ENCODE measurements at places on chromosomes 4 and X.
A peak's percentile ranks its signal among the peaks of the same experiment; 100 is the strongest.

- no peak for DNase-seq
Measured at GRCh38 chrX:2242326-2242725, 258.4 kb downstream of the DHRSX start.

DNA sequence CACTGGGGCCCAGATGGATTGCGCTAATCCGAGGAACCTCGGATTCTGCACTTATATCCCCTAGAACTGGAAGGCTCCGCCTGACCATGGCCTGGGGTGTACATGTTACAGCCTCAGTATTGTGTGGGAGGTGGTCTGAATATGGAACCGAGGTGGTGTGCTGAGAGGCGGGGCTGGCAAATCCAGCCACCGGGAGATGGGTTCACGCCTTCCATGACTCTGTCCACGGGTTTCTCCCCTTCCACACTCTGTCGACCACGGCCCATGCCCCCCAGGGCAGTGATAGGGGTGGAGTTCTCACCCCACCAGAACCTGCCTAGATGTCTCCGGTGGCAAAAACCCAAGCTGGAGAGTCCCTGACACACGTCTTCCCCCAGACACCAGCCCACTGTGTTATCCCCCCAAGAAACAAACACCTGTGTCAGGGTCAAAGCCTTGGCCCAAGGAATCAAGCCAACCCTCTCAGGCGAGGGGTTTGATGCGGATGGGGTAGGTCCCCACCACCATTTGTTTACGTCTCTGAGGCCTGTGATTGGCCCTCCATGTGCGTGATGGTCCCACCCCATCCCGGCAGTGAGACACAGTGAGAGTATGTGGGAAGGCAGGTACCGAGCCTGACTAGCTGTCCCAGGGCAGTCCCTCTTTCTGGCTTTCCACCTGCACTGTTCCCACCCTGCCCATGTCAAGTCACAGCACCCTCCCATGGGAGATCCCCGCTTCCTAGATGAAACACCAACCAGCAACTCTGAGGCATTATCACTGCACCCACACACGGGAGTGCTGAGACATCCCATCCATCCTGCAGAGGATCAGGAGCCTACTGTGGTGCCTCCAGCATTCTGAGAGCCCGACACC lies 6.6 kb upstream of the LOC101059915 start:
- DNase-seq = no peak

DNA sequence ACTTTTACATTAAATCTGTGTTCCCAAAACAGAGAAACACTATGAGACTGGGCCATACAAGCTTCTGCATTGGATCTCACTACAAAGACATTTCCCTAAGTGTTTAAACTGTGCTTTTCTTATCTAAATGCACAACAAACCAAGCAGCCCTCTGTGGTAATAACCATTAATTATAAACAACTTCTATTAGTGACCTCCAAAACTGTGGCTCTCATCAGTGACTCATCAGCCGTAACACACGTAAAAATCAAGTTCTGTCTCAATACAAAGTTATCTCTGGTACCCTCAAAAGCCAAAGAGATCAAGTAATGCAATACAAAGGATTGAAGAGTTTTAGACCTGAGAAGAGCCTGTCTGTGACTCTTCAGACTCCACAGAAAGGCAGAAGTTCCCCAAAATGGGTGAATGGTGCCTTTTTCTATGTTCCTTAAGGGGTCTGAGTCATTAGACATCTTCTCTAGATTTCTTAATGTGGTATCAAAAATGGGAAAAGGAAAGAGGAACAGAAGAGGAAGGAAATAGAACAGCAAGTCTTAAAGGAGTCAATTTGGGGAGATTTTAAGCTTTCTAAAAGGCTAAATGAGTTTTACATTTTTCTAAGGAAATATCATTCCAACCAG lies 189.8 kb upstream of the PPP1R2C start:
- no peak for DNase-seq

DNA sequence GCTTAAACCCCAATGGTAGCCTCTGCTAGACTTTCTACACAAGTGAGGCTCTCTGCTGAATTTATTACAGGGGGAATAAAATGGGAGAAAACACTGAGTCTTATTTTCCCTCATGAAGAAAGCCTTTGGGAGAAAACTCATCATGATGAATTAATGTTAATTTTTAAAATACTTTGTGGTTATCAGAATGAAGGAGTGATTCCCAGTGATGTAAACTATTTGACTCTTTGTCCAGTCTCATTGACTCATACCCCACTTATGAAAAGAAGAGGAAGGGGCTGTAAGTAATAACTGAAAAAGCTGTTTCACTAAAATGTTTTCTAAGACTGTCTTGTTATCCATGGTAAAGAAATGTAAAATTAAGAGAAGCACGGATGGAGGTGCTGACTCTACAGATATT lies 208.8 kb downstream of the GRIA3 start:
- no peak for DNase-seq

DNA sequence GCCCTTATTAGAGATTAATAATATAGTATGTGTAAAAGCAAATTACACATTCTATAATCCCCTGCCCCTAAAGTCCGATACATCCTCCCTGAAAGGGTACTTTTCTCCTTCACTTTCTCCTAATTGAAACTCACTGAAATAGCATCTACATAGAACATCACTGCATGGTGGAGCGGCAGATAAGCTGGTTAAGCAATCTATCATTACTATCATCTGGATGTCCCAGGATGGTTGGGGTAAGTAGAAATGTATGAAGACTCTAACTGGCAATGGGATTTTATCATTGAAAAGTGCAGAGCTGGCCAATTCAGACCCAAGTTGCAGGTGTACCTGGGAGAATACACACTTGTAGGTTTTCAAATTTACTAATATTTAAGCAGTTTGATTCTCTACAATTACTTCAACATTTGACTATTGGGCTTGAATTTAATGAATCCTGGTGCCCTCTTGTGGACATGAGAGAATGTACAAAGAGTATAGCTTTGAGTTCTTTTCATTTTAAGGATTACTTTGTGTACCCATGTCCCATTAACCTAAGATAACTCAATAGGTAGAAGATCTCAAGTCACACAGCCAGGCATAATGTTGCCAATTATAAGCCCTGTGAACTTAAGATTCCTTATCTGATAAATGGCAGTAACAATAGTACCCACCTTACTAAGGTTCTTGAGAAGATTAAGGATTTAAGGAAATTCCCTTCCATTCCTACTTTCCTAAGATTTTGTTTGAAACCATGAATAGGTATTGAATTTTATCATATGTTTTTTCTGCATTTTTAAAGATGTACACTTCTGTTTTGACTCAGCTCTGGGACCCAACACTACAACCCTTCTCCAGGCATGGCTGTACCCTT lies 69.8 kb downstream of the SHROOM3 start:
- DNase-seq = no peak

- no peak for DNase-seq
Measured at GRCh38 chr4:123587983-123588494, 191.4 kb downstream of the SPRY1 start.

DNA sequence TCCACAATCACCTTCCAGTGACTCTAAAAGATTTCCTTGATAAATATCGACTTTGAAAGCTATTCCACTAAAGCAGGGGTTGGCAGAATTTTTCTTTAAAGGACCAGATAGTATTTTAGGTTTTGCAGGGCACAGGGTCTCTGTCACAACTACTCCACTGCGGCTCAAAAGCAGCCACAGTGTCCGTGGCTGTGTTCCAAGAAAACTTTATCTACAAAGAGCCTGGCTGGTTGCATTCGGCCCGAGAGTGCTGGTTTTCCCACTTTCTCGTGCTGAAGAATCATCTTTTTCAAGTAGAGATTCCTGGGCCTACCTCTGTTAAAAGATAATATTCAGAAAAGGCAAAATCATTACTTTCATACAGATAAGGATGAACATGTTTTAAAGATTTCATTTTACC lies 55.6 kb downstream of the TSPAN7 start:
- no peak for DNase-seq

DNA sequence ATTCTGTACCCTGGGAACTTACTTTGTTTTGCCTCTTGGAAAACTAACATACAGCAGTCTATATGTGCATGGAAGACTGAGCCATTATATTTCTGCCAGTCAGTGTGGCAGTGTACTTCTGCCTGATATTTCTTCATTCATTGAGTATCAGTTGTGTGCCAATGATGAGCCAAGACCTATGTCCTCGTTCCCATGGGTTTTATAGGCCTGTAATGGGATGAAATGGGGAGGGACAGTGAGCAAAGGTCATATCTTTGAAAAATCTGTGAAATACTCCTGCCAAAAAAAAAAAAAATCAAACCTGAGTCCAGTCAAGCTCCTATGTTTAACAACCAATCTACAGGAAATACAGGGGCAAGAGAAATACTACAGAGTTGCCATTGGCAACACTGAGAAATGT lies 9.1 kb downstream of the NSD2 start:
- DNase-seq = no peak

GRCh38 chr4:2163311-2163821 lies 78.6 kb downstream of the HAUS3 start:
- DNase-seq = no peak

DNA sequence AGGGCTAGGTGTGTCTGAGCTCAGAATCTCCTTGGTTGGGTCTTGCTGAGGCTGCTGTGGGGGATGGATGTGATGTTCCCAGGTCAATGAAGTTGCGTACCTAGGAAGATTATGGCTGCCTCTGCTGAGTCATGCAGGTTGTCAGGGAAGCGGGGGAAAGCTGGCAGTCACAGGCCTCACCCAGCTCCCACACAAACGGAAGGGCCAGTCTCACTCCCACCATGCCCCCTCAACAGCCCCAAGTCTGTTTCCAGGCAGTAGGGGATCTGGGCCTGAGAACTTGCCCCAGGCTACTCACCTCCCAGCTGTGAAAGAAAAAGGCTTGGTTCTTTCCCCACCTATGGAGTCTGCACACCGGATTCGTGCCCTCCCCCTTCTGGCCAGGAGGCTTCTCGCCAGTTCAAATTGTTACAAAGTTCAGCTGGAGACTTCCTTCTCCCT lies 72.9 kb downstream of the WDR44 start:
- no peak for DNase-seq

DNA sequence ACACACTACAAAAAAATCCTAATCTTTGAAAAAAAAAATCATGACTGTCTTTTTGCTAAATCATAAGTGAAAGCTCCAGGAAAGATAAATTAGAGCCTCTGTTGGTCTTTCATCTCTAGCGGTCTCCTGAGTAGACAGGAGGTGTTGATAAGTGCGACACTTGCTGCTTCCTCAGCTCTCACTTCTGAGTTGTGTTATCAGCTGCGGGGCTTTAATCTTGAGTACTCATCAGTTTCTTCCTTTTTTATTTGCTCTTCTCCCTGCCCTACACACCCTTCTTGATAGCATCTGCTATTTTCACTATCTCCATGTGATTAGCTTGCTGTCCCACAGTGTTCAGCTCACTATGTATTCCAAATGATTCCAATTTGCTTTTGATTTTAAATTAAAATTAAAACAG lies 1449.2 kb downstream of the C4orf33 start:
- DNase-seq = no peak

DNA sequence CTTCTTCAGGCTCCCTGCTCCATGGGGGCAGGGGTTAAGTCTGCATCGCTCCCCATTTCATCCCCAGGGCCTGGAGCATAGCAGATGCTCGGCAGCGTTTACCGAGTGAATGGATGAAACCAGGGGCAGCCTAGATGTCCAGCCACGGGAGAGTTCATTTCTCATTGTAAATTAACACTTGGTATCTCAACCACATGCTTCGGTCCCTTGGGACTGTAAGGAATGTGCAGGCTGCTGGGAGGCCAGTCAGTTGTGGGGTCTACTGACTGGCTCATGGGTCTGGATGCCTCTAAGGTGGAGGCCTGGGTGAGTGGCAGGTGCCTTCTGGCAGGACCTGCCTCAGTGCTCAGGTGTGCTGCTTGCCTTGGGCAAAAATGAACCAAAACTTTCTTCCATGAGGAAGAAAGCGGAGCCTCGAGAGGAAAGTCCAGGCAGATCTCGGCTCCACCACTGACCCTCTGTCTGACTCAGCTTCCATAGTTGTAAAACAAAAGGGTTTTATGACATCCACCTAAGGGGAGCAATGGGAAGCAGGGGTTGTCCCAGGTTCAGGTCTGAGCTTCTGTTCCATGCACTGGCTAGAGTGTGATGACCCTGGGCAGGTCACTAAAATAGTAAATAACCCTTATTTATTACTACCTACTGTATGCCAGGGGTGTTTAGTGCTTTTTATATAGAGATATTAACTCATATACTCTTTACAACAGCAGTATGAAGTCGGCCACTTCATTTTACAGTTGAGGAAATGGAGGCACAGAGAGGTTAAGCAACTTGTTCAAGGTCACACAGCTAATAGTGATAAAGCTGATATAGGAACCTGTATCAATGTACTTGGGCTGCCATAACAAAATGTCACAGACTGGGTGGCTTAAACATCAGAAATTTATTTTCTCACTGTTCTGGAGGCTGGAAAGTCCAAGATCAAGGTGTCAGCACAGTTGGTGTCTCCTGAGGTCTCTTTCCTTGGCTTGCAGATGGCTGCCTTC lies 144.3 kb upstream of the STX18 start:
- DNase-seq = peak; percentile 41

GRCh38 chrX:71221145-71221544 lies 1.9 kb upstream of the GJB1 start:
- DNase-seq = no peak

DNA sequence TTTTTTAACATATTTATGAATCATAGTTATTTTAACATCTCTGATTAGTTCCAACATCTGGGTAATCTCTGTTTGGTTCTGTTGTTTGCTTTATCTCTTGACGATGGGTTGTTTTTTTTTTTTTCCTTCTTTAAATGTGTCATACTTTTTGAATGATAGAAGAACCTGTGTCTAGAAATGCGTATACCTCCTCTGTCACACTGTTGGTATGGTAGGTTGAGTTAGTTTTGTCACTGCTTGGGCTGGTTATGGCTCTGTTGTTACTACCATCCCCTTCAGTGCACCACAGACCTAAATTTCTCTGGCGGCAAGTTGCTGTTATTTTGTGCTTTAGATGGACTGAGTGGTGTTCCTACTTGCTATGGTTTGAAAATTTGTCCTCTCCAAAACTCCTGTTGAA lies 16.8 kb downstream of the STIM2 start:
- DNase-seq = no peak

- peak; percentile 64 for DNase-seq
Measured at GRCh38 chr4:27684610-27685011, 824.0 kb downstream of the STIM2 start.

DNA sequence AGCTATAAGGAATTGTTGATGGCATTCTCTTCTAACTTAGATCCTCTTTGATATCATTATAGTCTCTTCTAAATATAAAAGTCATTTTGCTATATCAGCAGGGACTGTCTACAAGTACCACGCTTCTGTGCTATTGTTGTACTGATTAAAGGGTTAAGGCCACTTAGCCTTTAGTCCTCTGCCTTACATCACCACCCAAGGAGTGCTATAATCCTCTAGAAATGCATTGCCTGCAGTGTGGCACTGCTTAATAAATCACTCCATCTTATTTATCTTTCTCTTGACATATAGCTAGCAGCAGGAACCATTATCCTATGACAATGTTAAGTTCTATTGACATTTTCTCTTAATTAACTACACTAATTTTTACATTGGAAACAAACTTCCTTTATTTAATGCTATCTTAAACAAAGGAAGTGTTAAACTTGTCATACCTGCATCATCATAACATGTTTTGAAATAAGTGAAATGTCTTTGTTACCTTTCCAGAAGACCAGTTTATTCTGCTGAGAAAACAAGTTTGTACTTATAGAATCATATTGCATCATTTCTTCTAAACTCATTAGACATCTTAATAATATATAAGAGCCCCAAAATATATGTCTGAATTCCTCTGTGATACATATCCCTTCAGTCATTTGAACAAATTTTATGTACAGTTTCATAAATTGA lies 360.9 kb upstream of the ATOH1 start:
- DNase-seq = no peak

GRCh38 chrX:110316351-110317060 lies 1.4 kb downstream of the AMMECR1 start:
- DNase-seq = peak; percentile 2

GRCh38 chr4:116180157-116180601 lies 905.2 kb downstream of the TRAM1L1 start:
- DNase-seq = no peak

Data from nephron progenitor cell (in vitro differentiated cells).